A549 (cell line): ENCODE measurements at places on chromosomes 7 and 10.

DNA sequence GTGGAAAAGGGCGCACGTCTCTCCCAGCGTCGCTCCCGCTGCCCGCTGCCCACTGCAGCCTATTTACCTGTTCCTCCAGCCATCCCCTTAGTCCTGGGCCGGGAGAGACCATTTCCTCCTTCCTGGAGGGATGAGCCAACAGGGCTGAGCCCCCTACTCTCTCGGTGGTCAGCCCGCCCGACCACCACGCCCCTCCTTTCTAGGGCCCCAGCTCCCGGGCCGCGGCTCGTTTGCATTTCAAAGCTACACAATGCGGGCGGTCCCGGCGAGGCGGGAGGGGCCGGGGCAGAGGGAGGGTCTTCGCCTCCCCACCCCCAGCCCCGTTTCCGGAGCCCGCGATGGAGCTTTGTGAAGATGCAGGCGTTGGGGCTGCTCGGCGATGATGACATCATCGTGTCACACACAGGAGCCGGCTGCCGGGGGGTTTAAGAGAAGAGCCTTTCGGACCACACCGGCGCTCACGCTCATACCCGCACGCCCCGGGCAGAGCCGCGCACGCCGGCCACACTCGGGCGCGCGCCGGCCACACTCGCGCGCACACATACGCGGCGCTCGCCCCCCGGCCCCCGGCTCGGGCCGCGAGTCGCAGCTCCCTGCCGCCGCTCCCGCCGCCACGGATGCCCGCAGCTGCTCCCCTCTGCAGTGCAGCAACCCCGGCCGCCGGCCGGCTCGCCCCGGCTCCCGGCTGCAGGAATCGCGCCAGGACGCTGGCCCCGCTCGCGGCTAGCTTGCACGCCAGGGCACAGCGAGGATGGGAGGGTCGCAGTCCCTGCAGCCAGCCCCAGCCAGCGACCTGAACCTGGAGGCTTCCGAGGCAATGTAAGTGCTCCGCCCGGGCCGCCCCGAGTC lies 107.7 kb upstream of the BTBD16 start:
- no peak for DNase-seq

DNA sequence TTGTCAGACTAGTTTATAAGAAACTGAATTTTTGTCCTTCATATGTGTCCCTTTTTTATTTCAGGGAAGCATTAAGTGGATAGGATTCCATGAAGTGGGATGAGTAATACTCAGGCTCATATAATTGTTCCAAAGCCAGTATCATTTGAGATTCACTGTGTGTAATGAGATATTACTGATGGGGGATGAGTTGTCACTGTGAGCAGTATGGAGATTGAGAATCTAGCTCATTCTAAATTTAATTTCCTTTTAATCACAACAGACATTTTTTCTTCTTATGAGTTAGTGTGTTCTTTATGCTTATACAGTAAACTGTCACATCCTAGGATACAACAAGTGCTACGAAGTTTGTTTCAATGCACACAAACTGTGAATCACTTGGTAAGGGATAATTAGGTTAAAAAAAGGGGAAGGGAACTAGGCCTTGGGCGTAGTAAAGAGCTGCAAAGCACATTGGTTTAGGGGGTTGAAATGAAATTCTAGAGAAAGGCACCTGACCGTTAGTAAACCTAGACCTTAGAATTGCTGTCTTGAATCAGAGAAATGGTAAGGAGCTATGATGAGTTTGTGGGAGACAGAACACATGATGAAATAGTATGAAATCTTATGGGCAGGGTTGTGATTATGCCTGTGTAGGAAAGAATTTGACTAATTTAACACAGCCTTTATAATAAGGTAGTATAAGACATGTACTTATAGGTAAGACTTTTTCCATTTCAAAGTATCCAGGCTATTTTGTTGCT lies 153.4 kb downstream of the MLLT10 start:
- no peak for DNase-seq

DNA sequence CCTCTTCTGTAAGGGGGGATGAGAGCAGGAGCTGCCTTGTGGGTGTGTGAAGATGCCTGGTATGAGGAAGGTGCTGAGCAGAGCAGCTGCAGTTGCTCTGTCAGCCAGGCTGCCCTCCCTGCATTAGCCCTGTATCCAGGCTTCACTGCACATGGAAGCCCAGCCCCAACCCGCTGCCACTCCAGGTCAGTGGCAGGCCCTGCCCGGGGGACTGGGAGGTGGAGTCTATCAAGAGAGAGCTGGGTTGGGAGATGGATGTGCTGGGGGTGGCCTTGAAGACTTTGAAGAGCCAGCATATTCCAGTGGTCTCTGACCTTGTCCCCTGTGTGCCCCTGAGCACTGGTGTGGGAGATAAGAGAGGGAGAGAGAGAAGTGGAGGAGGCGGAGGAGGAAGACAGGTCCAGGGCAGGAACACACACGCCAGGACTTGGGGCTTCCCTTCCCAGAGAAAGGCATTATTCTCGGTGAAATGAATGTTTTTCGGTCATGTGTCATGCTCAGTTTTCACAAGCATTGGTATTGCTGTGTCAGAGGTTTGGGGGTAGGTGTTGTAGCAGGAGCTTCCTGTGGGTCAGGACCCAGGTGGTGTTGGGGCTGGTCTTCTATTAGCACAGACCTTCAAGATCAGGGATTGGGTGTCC lies 2.6 kb downstream of the PPIF start:
- DNase-seq: no peak

- no peak for DNase-seq
These were observed 16.7 kb downstream of the LRRN3 start for GRCh38 chr7:111107579-111107978.
